CD4-positive, alpha-beta T cell treated with Interleukin-10 for 1 hour (primary cell): ENCODE measurements at places on chromosomes 13 and 19.

GRCh38 chr13:60348097-60348496 is 48.9 kb upstream of the TDRD3 start:
- DNase-seq: no peak

GRCh38 chr13:27182844-27183497 is 11.4 kb upstream of the USP12 start:
- no peak for DNase-seq

- no peak for DNase-seq
Measured at GRCh38 chr19:7463575-7463974, 25.3 kb downstream of the PEX11G start.

DNA sequence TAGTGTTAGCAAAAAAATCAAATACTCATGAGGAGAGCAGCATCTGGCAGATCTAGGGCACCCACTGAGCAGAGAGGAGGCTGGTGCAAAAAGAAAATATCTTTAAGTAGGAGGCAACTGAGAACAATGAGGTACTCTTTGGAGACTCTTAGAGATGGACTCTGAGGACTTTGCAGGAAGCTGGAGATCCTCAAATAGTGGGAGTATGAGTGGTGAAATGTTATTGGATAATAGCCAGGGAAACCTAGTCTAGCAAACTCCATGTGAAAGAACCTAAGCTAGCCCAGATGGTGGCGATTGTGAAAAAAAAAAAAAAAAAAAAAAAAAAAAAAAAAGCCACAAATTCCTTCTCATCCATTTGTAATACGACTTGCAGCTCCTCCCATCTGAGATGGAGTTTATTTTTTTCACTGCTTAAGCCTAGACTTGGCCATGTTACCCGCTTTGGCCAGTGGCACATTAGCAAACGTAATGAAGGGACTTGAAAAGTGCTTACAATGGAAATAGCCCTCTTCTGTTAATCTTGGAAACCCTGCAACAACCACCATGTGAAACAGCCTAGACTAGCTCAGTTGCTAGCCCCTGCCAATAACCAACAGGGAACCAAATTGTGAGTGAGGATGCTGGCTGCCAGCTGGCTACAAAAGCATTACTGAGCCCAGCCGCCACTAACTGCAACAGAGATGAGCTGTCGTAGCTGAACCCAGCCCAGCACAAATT is 476.2 kb downstream of the KLF12 start:
- DNase-seq: no peak

GRCh38 chr13:74166261-74167004 is 32.2 kb upstream of the KLF12 start:
- no peak for DNase-seq
